ENCODE measurements at places on chromosomes 12 and 14. TPM values are rescaled to one million over a fixed set of nuclear protein-coding genes. Genes with fewer than 3 reads are reported as not detected.

DNA sequence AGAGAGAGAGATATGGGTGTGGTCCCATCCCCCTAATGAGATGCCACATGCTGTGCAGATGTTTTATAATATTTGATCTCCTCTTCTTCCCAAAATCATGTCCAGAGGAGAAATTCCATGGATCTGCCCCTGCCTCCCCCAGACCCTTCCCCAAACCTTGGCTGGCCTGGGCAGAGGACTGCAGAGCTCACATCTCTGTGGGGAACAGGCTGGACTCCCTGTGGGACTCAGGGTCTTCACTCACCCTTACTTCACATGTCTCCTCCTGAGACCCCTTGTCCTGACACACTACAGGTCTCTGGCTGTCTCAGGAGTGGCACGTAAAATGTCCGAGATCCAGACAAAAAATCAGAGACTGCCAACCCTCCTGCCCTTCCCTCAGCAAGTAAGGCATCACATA is 76.0 kb upstream of the CAPRIN2 start:
- DNase-seq, result no peak

- no peak for DNase-seq
Measured at GRCh38 chr12:11657511-11657910, 8.0 kb downstream of the ETV6 start.

- no peak for DNase-seq
Measured at GRCh38 chr14:59333235-59333634, 131.9 kb downstream of the GPR135 start.

DNA sequence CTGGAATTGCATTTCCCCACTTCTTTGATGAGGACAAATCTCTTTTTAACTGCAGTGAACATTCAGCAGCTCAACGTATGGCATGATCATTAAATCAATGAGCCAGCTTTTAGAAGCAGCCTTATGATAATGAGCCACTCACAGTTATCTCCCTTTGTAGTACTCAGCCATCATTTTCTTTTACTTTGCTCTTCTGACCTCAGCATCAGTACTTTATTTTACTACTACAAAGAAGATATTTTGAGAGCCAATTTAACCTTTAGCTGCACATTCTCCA is 250.0 kb upstream of the CLEC14A start:
- DNase-seq, result no peak

- no peak for DNase-seq
Measured at GRCh38 chr14:91078095-91078737, 17.8 kb upstream of the RPS6KA5 start.

GRCh38 chr14:80447392-80447791 is 236.1 kb upstream of the DIO2 start:
- DNase-seq, result no peak

- DNase-seq, result no peak
Measured at GRCh38 chr14:93042968-93043940, 72.5 kb downstream of the ITPK1 start.

ZDHHC22 gene
- not detected for polyA plus RNA-seq

CCDC38 gene
- polyA plus RNA-seq, result not detected

ACRBP gene
- polyA plus RNA-seq, result 2.9 TPM

GUCY2C gene
- not detected for polyA plus RNA-seq

OGFOD2 gene
- polyA plus RNA-seq, result 1.4 TPM
